ENCODE measurements at places on chromosomes 3 and 15. TPM values are rescaled to one million over a fixed set of nuclear protein-coding genes. Genes with fewer than 3 reads are reported as not detected.
A peak's percentile ranks its signal among the peaks of the same experiment; 100 is the strongest.

The CCR1 gene
- total RNA-seq: not detected

The GPR62 gene
- not detected for total RNA-seq

The PCOLCE2 gene
- total RNA-seq: 14.6 TPM

The MED12L gene
- total RNA-seq: 2.8 TPM

The TM4SF1 gene
- total RNA-seq: 1,063 TPM

The U2SURP gene
- 135 TPM for total RNA-seq

DNA sequence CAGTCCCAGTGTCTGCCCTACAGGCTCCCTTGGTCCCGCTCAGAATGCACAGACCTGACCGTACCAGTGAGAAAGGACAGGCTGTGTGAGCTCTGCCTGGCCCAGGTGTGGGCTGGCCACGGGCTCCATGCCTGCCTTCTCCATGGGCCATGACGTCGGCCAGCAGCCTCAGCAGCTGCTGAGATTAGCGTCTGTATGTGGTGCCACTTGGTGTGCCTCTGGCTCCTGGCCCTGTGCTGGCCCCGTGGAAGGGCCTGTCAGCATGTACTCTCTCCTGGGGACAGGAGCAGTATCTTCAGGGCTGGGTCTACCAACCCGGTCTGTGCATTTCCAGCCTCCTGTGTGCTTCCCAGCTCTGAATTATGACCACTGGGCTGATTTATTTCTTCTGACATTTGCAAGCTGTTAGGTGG lies 25.7 kb downstream of the KLF13 start:
- no peak for DNase-seq
- H3K4me3 ChIP-seq: no peak overlapping the region
- H3K27me3 ChIP-seq: no peaks in the 10 kb centered on the region
- 0 out of 2 replicates have a peak overlapping the region, but pooled peaks have one; percentile 17 for H3K27ac ChIP-seq
- peaks cover 12% of the 10 kb centered on the region for H3K4me1 ChIP-seq
- no peaks in the 10 kb centered on the region for H3K36me3 ChIP-seq

GRCh38 chr3:111616417-111617105 lies 21.4 kb upstream of the ZBED2 start:
- DNase-seq: no peak
- no peaks in the 10 kb centered on the region for H3K4me1 ChIP-seq
- no peaks in the 10 kb centered on the region for H3K36me3 ChIP-seq
- no peaks in the 10 kb centered on the region for H3K27me3 ChIP-seq
- H3K4me3 ChIP-seq: no peak overlapping the region
- no peak overlapping the region for H3K27ac ChIP-seq

- no peak overlapping the region for H3K27ac ChIP-seq
- peaks cover 5% of the 10 kb centered on the region for H3K27me3 ChIP-seq
- no peaks in the 10 kb centered on the region for H3K36me3 ChIP-seq
- DNase-seq: no peak
- no peaks in the 10 kb centered on the region for H3K4me1 ChIP-seq
Measured at GRCh38 chr15:59904450-59905135, 99.5 kb upstream of the FOXB1 start.

- no peaks in the 10 kb centered on the region for H3K27me3 ChIP-seq
- H3K4me1 ChIP-seq: peaks cover 63% of the 10 kb centered on the region
- H3K4me3 ChIP-seq: no peak overlapping the region
Measured at GRCh38 chr3:172065527-172065926, 26.1 kb downstream of the FNDC3B start.

DNA sequence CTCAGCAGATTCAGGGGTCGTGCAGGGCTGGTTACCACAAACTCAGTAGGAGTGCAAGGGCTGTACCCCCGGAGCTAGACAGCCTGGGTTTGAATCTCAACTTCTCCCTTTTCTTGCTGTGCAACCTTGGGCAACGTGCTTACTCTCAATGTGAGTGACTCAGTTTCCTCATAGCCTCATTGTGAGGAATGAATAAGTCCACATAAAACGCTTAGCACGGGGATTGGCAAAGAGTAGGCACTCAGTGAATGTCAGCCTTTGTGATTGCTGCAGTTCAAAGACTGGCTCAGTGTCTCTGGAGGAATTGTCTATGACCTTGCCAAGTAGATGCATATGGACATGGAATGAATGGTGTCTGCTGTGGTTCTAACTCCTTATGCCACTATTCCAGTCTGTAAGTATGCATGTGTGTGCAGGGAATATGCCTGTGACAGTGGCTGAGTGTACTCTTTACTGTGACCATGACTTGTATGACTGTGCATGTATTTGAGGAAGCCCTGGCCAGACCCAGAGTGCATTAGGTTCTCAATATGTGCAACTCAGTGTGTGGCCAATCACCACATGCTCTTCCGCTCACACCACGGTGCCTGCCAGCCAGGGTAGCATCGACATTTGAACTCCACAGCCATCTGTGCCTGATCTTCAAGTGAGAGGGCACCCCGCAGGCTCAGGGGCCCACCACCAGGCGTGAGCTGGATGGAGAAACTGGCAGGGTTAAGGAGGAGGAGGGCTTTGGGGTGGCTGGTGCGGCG lies 900 bp upstream of the HYAL3 start:
- H3K27me3 ChIP-seq: no peaks in the 10 kb centered on the region
- H3K27ac ChIP-seq: peak overlapping the region; percentile 79

Measured in Panc1 (cell line).